ENCODE measurements at places on chromosomes 3 and 15.

DNA sequence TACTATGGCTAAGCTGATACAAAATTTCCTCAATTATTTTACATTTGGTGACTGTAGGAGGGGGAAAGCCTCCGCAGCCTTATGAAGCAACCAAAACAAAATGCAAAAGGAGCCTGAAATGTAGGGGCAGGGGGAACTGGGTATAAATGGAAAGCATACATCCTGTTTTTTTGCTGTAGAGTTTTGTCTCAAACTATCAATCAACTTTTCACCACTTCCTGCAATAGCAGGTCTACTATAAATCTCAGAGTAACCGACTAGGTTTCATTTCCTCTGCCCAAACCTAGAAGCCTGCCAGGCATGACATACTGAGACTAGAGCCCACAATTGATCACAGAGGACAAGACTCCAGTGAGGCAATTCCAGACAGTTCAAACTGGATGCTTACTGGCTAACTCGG, 91.3 kb downstream of the SHQ1 start:
- DNase-seq: no peak

DNA sequence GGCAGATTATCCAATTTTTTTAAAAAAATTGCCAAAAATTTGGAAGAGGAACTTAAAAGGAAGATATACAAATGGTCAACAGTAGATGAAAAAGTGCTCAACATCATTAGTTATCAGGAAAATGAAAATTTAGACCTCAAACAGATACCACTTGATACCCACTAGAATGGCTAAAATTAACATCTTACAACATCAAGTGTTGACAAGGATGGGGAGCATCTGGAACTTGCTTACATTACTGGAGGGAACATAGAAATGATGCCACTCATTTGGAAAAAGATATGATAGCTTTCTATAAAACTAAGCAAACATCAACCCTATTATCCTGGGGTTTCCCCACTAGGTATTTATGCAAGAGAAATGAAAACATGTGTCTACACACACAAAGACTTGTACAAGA, 284.5 kb upstream of the CHRNA7 start:
- DNase-seq: no peak

DNA sequence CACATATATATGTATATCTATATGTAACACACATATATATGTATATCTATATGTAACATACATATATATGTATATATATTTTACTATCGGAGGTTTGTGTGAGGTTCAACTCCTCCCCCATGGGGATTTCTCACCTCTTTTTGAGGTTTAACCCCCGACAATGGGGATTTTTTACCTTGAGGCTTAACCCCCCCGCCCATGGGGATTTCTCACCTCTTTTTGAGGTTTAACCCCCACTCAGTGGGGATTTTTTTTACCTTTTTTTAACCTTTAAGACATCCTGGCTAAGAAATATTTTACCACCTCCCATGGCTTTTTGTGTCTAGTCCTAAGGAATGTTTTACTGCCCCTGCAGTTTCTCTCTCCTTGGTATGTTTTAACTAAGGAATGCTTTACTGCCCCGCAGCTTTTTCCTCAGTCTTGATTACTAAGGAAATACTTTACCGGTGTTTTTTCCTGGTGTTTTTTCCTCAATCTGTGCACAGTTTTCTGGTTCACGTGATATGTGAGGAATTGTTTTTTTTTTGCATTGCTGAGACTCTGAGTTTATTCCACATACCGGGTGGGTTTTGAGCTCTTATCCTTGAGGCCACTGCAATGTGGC, 185.2 kb downstream of the KLF13 start:
- DNase-seq: no peak

DNA sequence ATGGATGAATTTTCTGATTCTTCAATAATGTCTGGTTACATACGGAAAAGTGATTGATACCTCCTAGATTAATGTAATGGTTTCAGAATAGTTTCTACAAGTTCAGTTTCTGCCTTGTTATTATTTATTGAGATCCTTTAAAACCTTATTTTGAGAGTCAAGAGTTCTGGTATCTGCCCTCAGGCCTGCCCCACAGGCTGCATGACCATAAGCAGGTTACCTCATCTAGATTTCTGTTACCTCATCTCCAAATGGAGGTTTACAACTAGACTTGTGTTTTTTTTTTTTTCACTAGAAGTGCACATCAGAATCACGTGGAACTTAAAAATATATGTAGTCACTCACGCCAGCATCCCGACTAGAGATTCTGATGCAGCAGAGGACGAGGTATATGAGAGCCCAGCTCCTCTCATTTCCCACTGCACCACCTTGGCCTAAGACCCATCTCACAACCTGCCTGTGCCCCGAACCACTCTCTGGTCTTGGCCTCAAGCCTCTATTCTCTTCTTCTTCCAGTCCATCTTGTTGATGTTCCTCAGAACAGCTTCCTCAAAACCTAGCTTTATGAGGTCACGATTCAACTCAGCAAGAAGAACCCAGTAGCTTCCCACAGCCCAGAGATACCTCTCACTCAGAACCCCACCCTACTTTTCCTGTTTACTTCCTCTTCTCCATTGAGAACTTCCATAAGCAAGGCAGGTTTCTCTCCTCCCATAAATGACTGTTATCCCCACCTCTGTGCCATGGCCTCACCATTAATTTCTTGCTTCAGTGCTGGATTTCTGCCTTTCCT, 353.4 kb downstream of the CHST2 start:
- DNase-seq: no peak

DNA sequence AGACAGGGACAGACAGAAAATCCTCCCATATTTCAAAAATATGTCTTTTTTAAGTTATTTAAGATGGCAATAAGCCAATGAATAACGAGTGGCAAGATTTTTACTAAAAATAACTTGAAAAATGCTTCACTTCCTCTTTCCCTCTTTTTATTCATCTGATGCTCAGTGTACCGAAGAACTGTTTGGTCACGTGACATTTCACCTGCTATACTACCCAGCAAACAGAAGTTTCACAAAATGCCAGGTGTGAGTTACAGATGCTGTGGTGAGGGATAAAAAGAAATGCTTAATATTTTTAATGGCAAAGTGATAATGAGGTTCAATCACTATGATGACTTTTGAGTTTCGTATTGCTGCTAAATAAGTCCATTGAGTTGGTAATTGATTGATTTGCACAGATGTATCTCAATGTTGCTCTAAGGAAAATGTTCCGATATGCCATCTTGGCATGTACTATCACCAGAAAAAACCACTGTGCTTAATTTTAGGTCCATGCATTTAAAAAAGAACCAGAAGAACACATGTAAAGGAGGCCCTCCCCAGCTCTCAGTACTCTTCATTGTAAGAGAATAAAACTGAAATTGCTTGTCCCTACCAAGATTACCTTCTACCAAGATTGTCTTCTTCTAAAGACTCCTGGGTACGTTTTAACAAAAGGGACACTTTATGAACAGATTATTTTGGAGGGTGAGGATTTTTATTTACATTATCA, 26.0 kb upstream of the SEC62 start:
- no peak for DNase-seq

DNA sequence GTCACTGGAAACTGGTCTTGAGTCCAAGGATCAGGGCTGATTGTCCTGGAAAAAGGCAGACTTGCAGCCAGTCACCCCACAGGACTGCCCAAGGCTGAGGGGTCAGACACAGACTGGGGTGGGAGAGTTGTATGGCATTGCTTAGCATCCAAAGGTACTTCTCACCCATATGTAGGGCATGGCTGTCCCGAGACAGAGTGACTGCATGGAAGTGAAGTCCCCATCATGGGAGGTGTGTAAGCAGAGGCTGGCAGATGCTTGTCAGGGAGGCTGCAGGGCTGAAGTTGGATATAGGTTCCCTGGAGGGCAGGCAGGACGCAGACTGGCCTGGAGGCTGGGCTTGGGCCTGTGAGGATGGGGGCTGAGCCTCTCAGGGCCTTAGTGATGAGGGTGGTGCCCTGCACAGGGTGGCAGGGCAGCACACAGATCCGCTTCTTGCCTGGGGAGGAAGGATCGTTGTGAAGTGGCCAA, 31.1 kb downstream of the PSTPIP1 start:
- DNase-seq: no peak

- peak; percentile 56 for DNase-seq
These were observed 81.9 kb upstream of the PTX3 start for GRCh38 chr3:157354722-157355121.

DNA sequence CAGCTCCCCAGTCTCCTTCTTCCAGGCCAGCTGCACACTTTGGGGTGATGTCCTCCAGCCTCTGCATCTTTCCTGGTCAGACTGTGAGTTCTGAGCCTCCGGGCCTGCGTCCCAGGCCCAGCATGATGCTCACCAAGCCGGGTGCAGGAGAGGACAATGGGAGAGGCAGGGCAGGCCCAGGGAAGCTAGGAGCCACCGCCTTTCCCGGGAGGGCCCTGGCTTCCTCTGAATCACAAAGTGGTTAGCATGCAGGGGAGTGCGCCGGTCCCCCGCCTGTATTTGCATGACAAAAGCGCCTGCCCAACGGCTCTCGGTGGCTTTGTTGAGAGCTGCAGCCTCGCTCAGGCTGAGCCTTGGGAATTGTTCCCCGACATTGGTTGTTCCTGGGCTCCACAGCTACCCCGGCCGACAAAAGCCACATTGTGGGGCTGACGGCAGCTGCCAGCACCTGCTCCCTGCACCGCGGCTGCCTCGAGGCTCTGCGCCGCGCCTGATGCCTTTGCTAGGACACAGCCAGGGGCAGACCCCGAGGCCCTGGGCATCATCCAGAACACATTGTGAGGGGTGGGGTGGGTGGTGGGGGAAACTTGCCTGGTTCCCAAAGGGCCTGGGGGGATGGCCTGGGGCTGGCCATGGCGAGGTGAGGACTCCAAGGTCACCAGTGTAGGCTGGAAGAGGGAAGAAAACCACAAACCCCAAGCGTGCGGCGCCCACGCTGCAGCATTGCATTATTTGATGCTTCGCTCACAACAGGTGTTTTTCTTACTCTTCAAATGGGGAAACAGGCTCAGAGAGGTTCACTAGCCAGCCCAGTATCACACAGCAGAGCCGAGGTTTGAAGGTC, 20.0 kb upstream of the KLF13 start:
- DNase-seq: no peak

DNA sequence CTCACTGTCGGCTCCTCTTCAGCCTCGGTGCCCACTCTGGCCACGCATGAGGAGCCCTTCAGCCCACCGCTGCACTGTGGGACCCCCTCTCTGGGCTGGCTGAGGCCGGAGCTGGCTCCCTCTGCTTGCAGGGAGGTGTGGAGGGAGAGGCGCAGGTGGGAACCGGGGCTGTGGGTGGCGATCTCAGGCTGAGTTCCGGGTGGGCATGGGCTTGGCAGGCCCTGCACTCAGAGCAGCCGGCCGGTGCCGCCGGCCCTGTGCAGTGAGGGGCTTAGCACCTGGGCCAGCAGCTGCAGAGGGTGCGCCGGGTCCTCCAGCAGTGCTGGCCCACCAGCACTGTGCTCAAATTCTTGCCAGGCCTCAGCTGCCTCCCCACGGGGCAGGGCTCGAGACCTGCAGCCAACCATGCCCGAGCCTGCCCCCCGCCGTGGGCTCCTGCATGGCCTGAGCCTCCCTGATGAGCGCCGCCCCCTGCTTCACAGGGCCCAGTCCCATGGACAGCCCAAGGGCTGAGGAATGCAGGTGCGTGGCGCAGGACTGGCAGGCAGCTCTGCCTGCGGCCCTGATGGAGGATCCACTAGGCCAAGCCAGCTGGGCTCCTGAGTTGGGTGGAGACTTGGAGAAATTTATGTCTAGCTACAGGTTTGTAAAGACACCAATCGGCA, 899.1 kb downstream of the SI start:
- no peak for DNase-seq

- no peak for DNase-seq
These were observed 206.1 kb downstream of the SV2B start for GRCh38 chr15:91306144-91306543.

- DNase-seq: no peak
These were observed 146.9 kb upstream of the EIF1B start for GRCh38 chr3:40162616-40163015.

DNA sequence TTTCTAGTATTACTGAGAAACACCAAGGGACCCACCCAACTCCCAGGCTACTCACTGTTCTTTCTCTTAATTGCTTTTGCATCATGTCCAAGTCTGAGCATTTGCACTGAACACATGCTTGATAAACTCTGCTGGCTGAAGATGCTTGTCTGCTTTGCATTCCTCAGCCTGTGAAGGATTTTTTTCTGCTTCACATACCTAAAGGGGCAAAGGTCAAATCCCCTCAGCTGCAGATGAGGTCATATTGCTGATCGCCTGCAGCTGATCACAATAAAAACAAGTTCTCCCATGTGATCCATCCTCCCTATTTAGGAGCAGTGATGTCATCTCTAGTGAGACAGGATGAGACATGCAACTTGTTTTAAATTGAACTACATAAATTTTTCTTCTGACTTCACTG, 84.6 kb upstream of the DCBLD2 start:
- peak; percentile 81 for DNase-seq

DNA sequence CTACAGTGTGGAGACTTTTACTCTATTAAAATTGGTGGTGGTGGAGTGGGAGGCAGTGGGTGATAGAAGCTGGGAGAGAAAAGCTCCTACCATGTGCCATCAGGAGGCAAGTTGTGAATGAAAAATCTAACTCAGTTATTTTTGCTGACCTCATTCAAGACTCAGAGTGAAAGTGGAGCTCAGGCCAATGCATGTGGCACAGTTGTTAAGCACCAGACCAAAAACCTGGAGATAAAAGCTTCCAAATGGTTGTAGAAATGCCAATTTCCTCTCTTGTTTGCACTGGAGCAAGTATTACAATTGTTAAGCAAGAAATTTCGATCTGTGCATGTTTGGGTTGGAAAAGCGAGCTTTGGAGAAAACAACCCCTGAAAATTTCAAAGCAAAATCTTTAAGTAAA, 81.5 kb upstream of the PRICKLE2 start:
- no peak for DNase-seq

DNA sequence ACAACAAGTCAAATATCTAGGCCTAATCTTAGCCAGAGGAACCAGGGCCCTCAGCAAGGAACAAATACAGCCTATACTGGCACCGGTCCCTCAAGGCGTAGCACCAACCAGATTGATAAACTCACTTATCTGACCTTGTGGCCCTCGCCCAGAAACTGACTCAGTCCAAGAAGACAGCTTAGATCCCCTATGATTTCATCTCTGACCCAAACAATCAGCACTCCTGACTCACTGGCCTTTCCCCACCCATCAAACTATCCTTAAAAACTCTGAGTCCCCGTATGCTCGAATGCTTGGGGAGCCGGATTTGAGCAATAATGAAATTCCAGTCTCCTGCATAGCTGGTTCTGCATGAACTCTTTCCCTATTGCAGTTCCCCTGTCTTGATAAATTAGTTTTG, 1.6 kb upstream of the SORD start:
- DNase-seq: no peak

DNA sequence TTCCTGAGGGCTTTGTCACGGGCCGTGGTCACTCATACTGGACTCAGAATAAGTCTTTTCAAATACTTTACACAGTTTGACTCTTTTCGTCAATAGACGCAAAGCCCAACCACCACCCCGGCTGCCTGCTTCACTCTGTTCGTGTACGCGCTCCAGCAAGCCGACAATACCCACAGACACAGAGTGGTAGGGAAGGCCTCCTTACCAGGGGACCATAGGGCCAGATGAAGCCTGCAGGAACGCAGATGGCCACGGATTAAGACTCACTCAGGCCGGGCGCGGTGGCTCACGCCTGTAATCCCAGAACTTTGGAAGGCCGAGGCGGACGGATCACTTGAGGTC, 29.7 kb downstream of the EFCAB12 start:
- peak; percentile 7 for DNase-seq

GRCh38 chr3:129890125-129890524, 3.4 kb downstream of the TMCC1 start:
- peak; percentile 5 for DNase-seq

- no peak for DNase-seq
These were observed 111.8 kb downstream of the SSR3 start for GRCh38 chr3:156443079-156443478.

GRCh38 chr3:67529915-67530314, 124.5 kb downstream of the SUCLG2 start:
- DNase-seq: no peak

All from ACHN (cell line).